ENCODE measurements at places on chromosomes 11 and 22. TPM values are rescaled to one million over a fixed set of nuclear protein-coding genes. Genes with fewer than 3 reads are reported as not detected.

The LRP4 gene
- total RNA-seq = 22.1 TPM

The RASD2 gene
- 5.1 TPM for total RNA-seq

The KREMEN1 gene
- 3.2 TPM for total RNA-seq

DNA sequence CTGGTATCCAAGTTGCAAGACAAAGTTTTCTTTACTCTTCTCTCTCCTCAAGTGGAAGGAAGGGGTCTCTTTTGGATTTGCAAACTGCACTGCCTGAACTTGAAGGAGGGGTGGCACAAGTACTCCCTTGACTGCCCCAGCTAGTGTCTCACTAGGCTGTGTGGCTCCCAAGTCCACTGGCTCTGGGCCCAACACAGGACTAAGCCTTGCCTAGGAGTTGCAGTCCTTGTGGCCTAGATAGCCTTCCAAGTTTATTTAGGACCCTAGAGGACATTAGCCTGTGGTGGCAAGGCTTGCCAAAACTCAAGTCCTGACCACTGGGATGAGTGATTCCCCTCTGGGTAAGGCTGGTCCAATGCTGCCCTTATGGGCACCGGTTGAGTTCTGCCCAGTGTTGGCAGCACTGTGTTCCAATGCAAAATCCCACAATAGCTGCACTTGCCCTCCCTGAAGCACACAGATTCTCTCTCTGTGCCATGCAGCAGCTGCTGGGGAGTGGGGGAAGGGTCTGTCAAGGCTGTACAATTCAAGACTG lies 10.2 kb upstream of the WEE1 start:
- DNase-seq = no peak

All from H1 (cell line).